ENCODE measurements at places on chromosomes 7 and 10.

DNA sequence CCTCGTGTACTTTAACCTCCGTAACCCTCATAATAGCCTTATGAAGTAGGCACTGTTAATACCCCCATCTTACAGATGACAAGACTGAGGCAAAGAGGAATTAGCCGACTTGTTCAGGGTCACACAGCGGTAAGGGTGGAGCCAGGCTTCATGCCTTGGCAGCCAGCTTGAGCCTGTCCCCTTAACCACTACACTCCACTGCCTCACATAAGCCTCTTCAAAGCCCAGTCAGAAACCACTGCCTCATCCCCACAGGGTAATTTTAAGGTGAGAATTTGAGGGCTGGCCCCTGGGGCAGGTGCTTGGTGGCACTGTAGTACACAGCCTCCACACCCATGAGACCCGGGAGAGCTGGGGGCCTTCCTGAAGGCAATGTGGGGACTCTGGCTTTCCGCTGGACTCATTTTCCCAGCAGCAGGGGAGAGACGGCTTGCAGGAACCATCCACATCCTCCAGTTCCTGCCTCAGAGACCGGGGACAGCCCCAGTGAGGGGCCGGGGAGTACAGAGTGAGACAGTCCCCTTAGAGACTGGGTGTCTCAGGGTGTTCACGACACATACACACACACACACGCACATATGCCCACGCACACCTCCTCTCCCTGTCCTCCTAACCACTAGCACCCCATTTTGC is 7.6 kb upstream of the C10orf105 start:
- H3K36me3 ChIP-seq: no peaks in the 10 kb centered on the region
- DNase-seq: peak; percentile 53
- H3K4me3 ChIP-seq: peak overlapping the region; percentile 61
- peaks cover 95% of the 10 kb centered on the region for H3K4me1 ChIP-seq

DNA sequence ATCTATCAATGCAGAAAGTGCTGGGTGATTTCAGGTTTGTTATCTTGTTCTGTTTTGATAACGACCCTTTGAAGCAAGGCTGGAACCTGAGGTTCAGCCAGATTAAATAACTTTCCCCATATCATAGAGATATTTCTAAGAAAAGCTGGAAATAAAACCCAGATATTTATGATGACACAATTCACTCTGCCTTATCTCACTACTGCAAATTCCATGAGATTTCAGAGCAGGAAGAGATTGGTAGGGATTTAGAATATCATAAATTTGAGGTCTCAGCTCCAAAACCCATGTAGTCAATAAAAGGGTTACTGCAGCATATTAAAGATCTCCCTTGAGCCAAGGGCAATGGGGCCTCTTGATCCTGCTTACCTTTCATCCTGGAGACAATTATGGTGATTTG is 692.5 kb upstream of the IGFBP3 start:
- H3K27ac ChIP-seq: no peak overlapping the region
- H3K4me1 ChIP-seq: no peaks in the 10 kb centered on the region
- H3K27me3 ChIP-seq: no peaks in the 10 kb centered on the region

DNA sequence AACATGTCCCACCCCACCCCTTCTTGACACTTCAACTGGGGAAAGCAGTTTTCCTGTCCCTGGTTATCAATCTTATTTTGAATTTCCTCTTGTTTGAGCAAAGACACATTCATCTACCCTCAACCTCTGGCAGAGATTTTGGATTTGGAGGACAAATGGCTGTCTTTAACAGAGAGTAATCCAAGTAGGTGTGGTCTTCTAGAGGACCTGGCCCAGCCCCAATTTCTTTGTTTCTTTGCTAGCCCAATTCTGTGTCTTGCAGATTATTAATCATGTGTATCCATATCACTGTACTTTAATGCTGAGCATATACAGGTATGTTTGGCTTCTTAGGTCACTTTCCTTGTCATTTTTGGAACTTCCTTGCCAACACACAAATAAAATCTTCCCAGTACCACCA is 58.8 kb upstream of the ADCY1 start:
- H3K27ac ChIP-seq: no peak overlapping the region
- DNase-seq: no peak
- peaks cover 14% of the 10 kb centered on the region for H3K36me3 ChIP-seq
- H3K4me3 ChIP-seq: no peak overlapping the region

- no peak overlapping the region for H3K4me3 ChIP-seq
- H3K27me3 ChIP-seq: peaks cover under 1% of the 10 kb centered on the region
- DNase-seq: no peak
- peaks cover 3% of the 10 kb centered on the region for H3K36me3 ChIP-seq
- H3K4me1 ChIP-seq: no peaks in the 10 kb centered on the region
Measured at GRCh38 chr10:26890956-26891355, 30.2 kb upstream of the ABI1 start.

DNA sequence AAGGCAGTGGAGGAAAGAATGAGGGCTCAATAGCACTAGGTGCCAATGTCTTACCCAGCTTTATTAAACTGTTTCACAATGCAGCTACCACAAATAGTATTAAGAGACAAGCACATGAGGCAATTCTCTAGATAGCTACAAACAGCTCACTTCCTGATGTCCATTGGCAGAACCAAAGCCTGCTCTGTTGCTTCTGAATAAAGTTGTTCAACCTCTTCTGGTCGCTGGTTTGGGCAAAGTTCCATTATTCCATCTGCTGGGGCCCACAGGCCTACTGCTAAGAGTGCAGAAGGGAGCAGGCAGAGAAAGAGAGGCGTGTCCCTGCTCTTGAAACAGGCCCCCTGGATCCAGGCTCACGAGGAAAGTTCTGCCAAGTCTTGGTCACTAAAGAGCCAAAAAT is 173.9 kb downstream of the ZNF438 start:
- peaks cover 2% of the 10 kb centered on the region for H3K4me1 ChIP-seq
- DNase-seq: no peak
- no peak overlapping the region for H3K27ac ChIP-seq
- no peaks in the 10 kb centered on the region for H3K27me3 ChIP-seq
- H3K4me3 ChIP-seq: no peak overlapping the region
- no peaks in the 10 kb centered on the region for H3K36me3 ChIP-seq

- no peaks in the 10 kb centered on the region for H3K27me3 ChIP-seq
- no peak overlapping the region for H3K4me3 ChIP-seq
- peaks cover 70% of the 10 kb centered on the region for H3K36me3 ChIP-seq
- no peak overlapping the region for H3K27ac ChIP-seq
- H3K4me1 ChIP-seq: peaks cover 18% of the 10 kb centered on the region
Measured at GRCh38 chr10:97483506-97483905, 14.7 kb downstream of the MMS19 start.

DNA sequence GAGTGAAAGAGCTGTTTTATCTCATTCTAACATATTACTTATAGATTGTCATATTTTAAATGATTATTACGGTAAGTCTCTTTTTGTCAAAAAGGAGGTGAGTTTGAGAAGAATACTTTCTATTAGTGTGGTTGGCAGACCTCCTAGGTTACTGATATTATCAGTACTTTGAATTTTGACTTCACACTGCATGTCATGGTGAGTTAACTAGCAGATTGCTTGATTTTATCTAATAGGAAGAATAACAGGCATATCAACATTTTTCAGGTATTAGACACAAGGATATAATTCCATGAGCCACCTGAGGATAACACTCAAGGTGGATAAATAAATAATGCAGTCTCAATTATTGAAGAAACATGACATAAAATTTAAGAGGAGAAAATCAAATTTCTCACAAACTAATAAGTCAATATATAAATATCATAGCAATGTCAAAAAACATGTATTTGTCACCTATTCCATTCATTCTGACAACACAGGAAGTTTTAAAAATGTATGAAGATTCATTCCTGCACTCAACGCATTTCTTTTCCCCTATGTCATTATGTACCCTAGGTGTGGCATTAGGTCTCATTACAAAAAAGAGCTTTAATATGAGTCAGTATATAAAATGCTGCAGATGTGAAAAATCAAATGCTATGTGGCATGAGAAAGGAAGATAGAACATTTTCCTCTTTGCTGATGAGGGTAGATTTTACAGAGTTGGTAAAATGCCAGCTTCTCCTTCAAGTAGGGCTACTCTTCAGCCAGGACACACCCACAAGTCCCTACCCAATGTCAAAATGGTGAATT is 1621.6 kb downstream of the REEP3 start:
- H3K27ac ChIP-seq: no peak overlapping the region
- no peaks in the 10 kb centered on the region for H3K27me3 ChIP-seq

DNA sequence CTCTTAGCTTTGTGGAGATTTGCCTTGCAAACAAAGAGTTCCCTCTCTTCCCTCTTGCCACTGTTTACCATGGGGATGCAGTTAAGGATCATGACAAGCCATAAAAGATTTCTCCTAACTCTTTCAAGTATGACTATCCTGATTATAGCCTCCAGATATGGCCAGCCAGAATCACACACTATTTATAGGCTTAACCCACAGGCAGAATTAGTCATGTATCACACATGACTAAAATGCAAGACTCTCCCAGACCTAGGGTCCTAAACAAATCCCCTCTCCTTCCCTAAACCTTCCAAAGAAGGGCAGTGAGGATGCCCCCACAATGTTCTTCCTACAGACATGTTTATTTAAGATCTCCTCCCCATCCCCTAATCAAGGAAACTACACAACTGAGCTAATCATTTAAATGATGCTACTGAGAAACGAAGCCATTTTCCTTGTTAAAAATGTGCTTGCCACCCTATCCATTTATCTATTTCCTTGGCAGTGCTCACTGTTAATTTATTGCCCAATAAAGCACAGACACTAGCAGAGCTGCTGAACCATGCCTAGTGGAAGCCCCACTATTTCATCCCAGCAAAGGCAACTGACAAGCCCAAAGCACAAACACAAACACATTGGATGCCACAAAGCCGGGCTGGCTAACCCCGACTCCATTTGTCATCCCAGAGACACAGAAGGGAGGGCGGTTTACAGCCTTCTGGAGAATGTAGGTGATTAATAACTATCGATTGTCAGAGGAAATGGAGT is 363.4 kb downstream of the KCNMA1 start:
- no peaks in the 10 kb centered on the region for H3K27me3 ChIP-seq
- H3K27ac ChIP-seq: no peak overlapping the region
- no peak for DNase-seq
- H3K4me1 ChIP-seq: peaks cover 24% of the 10 kb centered on the region
- H3K36me3 ChIP-seq: peaks cover 3% of the 10 kb centered on the region
- H3K4me3 ChIP-seq: no peak overlapping the region

DNA sequence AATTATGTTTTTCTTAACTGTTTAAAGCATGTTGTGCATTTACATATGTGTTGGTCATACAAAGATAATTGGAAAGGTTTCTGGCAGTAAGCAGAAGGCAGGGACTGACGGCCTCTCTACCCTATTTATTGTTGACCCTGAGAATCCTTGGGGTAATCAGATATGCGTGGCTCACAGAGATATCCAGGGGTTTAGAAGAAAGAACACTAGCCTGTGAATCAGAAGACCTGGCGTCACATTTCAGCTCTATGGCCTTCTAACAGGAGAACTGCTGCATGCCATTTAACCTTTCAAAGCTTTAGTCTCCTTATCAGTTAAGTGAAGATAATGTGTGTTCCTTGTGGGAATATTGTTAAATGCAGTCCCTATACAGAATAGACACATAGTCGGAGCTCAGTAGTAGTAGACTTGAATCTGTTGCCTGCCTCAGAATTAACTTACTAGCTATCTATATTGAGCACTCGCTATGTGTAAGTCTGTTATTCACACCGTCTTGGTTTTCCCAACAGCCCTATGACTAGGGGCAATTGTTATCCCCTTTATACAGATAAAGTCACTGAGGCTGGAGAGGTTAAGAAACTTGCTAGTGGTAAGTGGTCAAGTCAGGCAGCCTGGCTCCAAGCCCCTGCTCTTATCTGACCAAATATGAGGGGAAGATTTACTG is 129.6 kb upstream of the ANKRD1 start:
- H3K27ac ChIP-seq: no peak overlapping the region
- peaks cover 2% of the 10 kb centered on the region for H3K36me3 ChIP-seq
- no peaks in the 10 kb centered on the region for H3K27me3 ChIP-seq
- DNase-seq: no peak

- H3K27me3 ChIP-seq: peaks cover 36% of the 10 kb centered on the region
- peaks cover 4% of the 10 kb centered on the region for H3K4me1 ChIP-seq
- DNase-seq: no peak
- H3K36me3 ChIP-seq: peaks cover 6% of the 10 kb centered on the region
Measured at GRCh38 chr10:95288303-95288702, 2.5 kb downstream of the PDLIM1 start.

DNA sequence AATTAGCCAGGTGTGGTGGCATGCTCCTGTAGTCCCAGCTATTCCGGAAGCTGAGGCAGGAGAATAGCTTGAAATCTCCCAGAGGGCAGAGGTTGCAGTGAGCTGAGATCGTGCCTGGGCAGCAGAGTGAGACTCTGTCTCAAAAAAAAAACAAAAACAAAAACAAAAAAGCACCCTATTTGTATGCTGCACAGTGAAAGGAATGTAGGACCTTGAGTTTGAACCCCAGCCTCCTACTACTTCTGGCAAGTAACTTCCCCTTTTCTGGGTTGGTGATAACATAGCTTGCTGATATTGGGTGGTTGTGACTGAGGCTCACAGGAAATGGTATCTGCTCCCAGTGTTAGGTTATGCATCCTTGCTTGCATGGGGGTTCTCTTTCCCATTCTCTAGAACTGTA is 205.3 kb downstream of the BUB3 start:
- DNase-seq: no peak
- no peak overlapping the region for H3K27ac ChIP-seq
- H3K4me1 ChIP-seq: no peaks in the 10 kb centered on the region
- no peaks in the 10 kb centered on the region for H3K36me3 ChIP-seq

DNA sequence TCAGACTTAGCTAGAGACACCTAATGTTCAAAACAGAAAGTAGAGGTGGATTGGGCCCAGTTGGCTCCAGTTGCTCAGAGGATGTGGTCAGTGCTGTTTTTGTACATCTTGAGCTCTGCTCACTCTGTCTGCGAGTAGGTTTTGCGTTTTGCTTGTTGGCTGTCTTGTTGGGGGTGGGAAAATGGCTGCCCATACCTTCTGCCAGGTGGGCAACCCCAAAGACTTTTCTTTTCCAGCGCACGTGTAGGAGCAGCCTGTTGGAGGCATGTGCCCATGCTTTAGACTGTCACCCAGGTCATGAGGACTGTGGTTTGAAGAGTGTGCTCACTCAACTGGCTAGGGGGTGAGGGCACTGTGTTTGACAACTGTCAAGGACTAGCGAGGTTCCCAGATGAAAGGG is 73.9 kb downstream of the KAT6B start:
- DNase-seq: no peak
- H3K4me1 ChIP-seq: peaks cover 76% of the 10 kb centered on the region
- H3K27me3 ChIP-seq: no peaks in the 10 kb centered on the region
- H3K4me3 ChIP-seq: peak overlapping the region; percentile 62
- H3K27ac ChIP-seq: peak overlapping the region; percentile 66

DNA sequence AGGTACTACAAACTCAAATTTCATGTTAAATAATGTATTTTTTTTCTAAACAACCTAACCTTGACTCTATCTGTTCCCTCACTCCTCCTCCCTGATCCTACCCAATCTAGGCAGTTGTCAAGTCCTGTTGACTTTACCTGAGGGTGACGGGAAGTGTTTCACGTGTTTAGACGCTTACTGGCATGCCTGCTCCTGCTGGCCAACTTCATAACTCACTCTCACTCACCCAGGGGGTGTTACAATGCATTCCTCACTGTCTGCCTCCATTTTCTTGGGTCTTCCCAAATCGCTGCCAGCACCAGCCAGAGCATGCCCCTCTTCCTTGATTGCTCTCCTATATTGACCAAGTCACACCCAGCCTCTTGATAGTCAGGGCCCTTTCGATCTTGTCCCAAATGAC is 28.3 kb downstream of the CRCP start:
- H3K27ac ChIP-seq: no peak overlapping the region
- DNase-seq: no peak
- H3K4me3 ChIP-seq: no peak overlapping the region
- H3K36me3 ChIP-seq: peaks cover 13% of the 10 kb centered on the region

All from naive thymus-derived CD8-positive, alpha-beta T cell (primary cell).